Kidney glomerular epithelial cell (primary cell): ENCODE measurements at places on chromosomes 11 and 22.

DNA sequence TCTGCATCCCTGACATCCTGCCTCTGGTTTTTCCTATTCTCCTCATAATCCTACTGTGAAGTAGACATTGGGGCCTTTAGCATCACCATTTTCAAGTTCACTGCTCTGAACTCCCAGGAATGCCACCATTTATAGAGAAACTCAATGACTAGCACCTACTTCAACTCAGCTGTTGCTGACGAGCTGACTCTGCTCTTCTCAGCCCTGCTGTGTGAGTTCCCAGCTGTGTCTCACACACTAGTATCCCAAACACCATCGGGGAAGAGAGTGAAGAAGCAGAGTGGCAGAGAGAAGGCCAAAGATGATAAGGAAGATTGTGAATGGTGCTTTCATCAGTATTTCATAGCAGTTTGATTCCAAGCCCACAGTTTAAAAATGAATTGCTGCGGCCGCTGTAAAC lies 71.9 kb downstream of the PLEKHA7 start:
- DNase-seq: no peak

DNA sequence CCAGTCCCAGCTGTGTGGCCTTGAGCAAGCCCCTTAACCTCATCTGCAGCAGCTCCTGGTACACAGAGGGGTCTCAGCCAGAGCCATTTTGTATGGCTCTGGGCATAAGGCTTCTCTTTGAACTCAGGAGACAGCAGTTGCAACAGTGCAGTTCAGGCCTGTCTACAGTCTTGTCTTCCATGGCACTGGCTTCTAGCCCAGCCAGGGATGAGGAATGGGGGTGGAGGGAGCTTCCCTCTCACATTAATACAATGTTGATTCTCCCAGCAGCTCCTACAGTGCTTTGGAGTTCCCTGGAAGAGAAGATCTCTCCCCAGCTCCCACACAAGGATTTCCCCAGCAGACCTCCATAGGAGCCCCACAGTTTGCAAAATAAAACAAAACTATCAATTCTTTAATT lies 350.2 kb downstream of the BUD13 start:
- no peak for DNase-seq

- no peak for DNase-seq
Measured at GRCh38 chr11:35274909-35275785, 136.2 kb downstream of the CD44 start.

DNA sequence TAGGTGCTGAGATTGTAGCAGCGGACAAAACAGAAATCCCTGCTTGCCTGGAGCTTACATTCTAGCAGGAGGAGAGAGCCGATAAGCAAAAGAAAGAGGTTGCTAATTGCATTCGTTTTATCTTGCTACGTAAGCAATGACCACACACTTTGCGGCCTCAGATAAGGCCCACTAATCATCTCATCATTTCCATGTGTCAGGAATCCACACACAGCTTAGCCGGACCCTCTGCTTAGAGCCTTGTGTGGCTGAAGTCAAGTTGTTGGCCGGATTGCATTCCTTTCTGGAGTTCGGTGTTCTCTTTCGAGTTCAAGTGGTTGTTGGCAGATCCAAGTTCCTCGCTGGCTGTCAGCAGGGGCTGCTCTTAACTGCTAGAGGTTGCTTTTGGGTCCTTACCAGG lies 101.6 kb downstream of the CHST1 start:
- DNase-seq: no peak

- DNase-seq: no peak
Measured at GRCh38 chr11:65927904-65928397, 8.7 kb downstream of the DRAP1 start.

DNA sequence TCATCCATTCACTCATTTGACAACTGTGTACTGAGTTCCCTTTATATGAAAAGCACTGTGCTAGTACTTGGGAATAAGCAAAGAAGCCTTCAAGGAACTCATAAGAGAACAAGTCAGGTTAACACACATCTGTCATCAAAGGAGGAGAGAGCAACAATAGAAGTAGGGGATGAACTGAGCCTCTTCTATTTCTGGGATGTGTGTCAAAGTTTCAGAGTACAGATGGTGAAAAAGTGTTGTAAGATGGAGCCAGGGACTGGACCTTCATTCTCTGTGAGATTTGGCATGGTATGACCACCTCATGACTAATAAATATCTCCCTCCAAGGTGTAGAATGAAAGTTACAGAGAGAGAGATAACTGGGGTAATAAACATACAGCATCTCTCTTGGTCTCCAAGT lies 349.8 kb upstream of the PLET1 start:
- no peak for DNase-seq

- no peak for DNase-seq
Measured at GRCh38 chr11:120708511-120709183, 197.1 kb downstream of the GRIK4 start.

DNA sequence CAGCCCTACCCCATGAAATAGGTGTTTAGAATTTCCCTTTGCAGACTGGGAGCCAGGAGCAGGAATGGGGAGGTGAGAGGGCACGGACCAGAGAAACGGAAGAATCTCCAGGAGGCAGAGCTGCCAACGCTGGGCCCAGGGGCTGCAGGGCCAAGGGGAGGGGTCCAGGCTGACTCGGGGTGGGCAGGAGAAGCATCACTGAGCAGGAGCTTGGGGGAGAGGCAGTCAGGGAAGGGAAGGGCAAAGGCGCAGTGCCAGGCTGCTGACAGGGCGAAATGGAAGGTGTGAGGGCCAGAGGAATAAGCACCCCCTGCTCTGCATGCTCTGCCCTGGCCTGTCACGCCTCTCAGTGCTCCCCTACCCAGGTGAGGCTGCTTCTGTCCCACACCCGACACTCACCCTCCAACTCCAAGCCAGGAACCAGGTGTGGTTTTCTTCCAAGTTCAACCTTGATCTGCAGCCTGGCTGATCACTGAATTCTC lies 14.5 kb downstream of the LRRC32 start:
- no peak for DNase-seq

DNA sequence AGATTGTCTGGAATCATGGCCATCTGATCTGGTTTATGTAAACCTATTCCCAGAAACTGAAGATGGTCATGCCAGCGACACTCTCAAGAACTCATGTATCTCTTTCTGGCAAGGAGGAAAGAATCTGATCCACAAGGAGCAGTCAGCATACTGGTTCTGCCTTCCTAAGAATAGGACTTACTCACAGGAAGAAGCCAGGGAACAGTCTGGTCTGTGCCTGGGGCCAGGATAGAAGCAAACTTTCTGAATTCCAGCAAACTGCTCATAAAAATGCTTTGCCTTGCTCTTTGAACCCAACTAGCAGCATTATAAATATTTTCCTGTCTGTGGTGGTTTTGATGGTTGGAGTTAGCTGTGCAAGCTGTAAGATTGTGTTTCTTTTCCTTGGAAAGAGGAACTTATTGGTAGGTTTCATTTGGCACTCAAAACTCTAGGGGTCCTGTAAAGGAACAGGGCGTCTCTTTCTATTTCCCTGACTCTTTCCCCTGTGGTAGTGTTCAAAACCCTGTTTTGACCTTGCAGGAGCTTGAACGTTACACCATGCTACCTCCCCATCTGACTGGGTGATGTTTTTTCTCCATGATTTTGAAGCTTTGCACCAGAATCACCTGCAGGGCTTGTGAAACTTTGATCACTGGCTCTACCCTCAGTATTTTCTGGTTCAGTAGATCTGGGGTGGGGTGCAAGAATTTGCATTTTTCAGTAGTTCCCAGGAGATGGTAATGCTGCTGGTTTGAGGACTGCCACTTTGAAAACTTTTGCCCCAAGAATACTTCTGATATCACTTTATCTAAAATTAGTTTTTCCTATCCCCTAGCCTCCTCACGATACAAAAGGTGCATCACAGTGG lies 627.8 kb upstream of the ANO5 start:
- peak; percentile 26 for DNase-seq

DNA sequence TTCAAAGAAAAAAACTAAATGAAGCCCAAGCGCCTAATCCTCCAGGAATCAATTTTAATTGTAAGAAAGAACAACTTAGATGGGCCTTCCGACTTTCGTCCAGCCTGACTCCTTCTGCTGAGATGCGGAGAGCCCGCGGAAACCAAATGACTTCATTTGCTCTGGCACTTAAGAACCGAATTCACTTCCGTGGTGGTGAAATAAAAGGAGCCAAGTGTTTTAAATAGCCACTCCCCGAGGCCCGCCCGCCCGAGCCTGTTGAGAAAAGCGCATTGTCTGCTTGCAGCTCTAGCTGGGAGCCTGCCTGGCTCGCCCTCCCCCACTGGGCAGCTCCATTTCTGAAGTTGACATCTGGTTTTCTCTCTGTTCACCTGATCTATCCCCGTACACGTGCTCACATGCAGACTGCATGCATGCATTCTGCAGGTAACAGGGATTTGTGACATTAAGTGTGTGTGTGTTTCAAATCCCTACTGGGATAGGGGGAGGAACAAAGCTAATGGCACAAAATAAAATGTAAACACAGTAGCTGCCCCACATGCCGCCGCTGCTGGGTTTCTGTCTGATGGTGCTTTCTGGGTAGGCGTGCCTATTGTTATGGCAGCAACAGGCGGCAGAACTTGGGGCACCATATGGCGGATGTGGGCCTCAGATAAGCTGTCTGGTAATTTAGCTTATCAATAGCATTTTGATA lies 6.2 kb downstream of the TEAD1 start:
- peak; percentile 60 for DNase-seq

DNA sequence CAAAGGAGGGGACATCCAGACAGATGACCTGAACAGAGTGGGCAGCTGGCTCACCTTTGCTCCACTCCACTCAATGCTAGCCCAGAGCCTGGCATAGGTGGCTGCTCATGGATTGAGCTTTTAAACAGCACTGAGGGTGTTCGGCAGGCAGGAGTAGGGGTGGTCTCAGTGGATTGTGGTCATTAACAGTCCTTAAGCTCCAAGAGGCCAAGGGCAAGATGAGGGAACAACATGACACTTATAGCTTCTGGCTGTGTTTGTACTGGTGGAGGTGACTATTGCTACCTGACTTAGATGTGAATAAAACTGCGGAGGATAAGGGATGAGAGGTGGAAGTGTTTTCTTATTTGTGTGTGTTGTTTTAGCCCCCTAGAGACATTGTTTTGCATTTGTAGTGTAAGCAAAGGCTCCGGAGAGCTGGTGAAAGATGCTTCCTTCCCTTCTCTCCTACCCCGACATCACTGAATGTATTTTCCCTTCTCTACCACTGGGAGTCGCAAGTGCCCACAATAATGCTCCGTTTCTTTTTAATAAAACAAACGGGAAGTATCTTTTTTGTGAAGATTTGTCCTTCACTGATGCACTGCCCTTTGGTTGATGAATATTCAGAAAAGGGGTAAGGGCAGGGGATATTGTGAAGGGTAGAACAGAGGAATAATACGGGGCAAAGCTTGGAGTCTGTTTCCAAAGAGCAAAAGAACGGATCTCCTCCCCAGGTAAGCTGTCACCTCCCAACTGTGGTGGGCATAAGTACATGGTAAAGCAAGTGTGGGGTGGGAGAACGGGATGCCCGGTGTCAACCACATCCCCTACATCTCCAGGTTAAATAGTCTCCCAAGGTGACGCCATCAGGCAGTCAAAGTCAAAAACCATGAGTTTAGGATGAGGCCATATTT lies 27.5 kb upstream of the MTNR1B start:
- DNase-seq: peak; percentile 37

- no peak for DNase-seq
Measured at GRCh38 chr11:74102321-74102720, 68.5 kb downstream of the C2CD3 start.

DNA sequence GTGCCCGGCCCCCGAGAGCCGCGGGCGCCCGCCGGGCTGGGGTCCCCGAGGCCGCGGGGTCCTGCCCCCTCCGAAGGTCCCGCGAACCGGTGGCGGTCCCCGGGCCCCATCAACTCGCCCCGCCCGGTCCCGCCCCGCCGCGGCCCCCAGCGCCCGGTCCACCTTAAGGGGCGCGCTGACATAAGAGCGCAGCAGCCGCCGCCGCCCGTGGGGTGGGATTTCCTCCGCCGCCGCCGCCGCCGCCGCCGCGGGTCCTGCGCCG lies at the start of gene ZDHHC8:
Gene ZDHHC8 (plus strand): TSS at position 208 of the 262 bp plus-strand sequence. CDS start 144 bp downstream, outside the sequence.
- DNase-seq: no peak

DNA sequence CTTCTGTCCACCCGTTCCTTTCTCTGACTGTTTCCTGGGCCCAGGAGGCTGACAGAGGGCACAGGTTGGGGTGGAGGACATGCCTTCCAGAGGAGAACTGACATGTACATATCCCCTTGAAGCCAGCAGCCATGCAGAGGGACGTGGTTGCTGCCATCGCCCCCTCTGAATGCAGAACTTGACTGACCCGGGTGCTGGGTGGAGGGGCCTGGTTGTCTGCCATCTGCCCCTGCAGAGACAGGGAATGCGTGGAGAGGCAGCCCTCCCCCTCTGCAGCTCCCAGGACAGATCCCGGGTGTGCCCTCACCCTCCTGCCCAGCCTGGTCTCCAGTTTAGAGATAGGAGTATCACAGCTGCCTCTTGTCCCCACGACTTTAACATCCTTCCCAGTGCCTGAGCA lies 383.0 kb upstream of the B3GAT1 start:
- DNase-seq: no peak

DNA sequence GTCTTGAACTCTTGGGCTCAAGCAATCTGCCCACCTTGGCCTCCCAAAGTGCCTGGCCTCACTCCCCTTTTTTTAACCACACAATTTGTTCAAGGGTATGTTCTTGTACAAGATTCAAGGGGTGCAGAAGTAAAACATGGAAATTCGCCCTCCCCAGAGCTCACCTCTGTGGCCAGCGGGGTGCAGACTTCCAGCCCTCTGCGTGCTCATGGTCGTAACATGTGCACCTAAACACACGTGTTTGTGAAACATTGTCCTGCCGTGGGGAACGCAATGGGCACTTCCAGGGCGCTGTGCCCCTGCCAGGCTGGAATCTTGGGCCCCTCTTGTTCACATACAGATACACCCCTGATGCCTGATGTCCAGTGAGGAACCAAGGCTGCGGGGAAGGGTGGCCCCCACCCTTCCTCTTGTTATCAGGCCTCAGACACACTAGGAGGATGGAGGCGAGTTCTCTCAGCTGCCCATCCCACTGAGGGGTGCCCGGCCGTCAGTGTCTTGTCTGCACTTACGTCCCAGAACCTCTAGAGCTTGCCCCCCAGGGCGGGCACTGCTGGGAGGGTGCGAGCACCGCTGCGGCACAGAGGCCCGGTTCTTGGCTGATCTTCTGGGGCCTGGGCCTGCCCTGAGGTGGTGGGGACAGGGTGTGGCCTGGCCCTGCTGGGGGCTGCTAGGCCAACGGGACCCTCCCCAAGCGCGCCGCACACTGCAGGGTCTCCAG lies 4.1 kb upstream of the EPS8L2 start:
- DNase-seq: no peak

DNA sequence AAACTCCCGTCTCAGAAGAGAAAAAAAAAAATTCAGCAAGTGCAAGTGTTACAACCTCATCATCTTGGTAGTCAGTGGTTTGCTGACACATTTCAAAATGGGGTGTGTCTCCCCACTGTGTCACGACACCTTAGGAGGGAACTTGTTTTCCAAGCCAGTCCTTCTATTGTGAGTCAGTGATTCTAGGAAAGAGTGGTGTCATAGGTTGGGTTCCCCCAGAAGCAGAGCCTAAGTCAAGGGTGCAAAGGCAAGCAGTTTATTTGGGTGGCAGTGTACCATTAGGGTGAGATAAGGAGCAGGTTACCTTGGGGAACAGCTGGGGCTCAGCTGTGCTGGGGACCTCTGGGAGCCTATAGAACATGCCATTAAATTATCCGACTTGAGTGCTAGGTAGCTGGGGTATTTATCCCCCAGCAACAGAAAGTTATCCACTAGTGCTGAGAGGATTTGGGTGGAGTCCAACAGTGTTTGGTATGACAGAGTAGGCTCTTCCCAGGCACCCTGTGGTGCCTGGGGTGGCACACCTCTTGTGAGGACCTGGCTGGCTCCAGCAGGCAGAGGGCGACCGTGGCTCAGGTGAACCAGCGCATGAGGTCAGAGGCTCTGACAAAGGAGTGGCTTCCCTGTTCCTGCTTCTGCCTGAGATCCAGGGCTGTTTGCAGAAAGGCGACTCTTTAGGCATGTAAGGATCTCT lies 41.7 kb downstream of the KIAA1671 start:
- no peak for DNase-seq
